Activated naive CD8-positive, alpha-beta T cell treated with anti-CD3 and anti-CD28 coated beads, Interleukin-2, amount 50 U/mL, for 24 hours (primary cell): ENCODE measurements at places on chromosomes 16 and 17.

DNA sequence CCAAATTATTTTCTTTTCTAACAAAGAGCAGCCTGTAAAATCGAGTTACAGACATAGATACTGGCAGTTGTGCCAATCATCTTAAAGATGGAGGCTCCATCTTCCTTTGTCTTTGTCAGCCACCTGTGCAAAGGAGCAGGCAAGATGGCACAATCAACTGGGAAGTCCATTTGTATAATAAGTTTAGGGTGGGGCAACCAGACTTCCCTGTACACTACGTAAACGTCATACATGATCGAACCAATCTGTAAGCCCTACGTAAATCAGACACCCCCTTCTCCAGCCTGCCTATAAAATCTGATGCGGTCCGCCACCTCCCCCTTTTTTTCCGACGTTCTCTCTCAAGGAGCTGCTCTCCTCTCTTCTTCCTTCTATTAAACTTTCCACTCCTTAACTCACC lies 31.4 kb upstream of the MEAK7 start:
- DNase-seq, result no peak

DNA sequence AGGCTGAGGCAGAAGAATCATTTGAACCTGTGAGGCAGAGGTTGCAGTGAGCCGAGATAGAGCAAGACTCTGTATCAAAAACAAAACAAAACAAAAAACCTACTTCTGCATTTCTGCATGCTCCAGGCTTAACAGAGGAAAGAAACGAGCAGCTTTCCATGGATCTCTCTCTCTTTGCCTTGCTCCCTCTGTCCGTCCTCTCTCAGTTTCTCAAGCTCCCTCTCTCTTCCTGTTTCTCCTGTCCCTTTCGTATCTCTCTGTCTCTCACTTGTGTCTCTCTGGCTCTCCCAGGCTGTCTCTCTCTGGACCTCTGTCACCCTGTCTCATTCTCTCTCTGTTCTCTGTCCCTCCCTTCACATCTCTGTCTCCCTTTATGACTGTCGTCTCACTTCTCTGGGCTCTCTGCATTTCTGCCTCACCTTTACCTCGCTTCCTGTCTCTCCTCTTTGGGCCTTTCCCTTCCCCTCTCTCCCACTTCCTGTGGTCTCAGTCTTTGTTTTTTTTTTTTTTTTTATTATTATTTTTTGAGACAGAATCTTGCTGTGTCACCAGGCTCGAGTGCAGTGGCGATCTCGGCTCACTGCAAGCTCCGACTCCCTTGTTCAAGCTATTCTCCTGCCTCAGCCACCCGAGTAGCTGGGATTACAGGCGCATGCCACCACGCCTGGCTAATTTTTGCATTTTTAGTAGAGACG lies 4.1 kb upstream of the PITPNA start:
- peak; percentile 36 for DNase-seq

DNA sequence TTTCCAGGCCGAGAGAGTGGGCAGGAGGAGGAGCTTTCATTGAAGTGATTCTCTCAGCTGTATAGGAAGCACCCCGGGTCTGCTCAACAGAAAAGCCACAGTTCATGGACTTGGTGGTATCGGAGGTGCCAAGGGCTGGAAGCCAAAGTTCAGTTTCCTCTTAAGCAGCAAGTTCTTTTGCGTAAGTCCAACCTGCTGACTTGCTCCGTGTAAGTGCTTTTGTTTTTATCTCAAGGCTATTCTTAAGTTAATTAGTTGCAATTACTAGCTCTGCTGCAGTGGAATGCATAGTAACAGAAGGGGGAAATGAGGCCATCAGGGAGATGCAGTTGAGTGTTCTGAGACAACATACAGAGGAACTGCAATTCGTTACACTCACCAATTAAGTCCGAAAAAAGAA lies 44.6 kb downstream of the SMIM36 start:
- no peak for DNase-seq

DNA sequence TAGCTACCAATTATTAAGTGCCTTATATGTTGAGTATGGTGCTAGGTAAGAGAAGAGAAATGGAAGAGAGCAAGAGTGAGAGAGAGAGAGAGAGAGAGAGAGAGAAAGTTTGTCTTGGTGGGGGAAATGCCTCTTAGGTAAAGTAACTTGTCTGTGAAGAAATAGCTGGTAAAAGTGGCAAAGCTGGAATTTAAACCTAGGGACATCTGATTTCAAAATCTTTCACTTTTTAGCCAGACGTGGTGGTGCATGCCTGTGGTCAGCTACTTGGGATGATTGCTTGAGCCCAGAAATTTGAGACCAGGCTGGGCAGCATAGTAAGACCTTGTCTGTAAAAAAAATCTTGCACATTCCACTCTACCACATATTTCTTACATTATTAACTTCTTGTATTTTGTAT lies 23.0 kb upstream of the CDR2 start:
- no peak for DNase-seq

- no peak for DNase-seq
Measured at GRCh38 chr17:19702217-19702641, 14.2 kb downstream of the SLC47A2 start.

DNA sequence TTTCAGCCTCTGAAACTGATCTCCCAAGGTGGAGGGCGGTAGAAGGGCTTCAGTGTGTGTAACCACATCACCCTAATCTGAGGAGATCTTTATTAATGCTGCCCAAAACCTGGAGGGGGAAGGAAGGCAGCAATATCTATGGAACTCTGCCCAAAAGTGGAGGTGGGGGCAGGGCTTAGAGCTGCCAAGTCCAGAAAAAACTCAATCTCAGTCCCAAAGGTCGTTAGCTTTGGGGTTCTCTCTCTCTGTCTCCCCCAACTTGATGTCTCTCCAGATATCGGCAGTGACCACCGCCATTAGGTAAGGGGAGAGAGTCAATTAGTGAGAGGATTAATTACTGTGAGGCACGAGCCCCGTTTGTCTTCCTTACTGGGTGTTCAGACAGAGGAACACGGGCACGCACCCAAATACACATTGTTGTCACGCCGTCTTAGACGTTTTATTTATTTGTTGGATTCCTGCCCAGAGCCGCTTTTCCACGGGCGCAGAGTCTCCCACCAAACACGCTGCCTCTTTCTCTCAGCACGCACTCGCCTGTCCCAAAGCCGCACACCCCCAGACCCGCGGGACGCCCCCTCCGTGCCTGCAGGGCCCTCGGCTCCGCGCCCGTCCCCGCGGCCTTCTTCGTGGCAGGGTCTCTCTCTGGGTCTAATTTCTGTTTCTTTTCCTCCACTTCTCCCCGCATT lies 5.4 kb upstream of the LHX1 start:
- no peak for DNase-seq

- no peak for DNase-seq
Measured at GRCh38 chr16:26139884-26140283, 448.1 kb downstream of the HS3ST4 start.

DNA sequence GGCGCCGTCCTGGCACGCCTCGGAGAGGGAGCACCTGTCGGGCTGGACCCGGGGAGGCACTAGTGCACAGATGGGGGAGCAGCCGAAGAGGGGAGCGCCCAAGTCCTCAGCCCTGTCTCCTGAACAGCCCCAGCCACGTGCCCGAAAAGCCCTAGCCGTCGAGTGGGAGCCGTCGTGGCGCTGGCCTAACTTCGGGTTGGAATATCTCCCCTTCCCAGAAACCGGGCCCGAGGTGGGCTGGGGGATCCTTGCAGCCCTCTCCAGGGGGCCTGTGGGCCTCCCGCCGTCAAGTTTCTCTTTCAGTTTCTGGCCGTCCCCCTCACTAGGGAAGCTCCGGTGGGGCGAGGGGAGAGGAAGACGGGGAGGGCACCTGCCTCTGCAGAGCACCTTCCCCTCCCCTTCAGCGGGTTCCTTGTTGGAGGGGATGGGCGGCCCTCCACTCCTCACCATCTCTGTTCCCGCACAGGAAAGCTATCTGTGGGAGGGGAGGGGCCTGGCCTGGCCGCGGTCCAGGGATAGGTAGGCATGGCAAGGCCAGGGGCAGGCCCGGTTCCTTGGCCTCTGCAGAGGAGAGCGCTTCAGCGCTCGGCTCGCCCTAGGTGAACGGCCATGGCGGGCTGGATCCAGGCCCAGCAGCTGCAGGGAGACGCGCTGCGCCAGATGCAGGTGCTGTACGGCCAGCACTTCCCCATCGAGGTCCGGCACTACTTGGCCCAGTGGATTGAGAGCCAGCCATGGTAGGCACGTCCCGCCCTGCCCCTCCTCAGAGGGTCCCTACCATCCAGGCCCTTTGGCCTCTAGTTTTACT lies 709 bp downstream of the STAT5A start:
- DNase-seq, result peak; percentile 64

DNA sequence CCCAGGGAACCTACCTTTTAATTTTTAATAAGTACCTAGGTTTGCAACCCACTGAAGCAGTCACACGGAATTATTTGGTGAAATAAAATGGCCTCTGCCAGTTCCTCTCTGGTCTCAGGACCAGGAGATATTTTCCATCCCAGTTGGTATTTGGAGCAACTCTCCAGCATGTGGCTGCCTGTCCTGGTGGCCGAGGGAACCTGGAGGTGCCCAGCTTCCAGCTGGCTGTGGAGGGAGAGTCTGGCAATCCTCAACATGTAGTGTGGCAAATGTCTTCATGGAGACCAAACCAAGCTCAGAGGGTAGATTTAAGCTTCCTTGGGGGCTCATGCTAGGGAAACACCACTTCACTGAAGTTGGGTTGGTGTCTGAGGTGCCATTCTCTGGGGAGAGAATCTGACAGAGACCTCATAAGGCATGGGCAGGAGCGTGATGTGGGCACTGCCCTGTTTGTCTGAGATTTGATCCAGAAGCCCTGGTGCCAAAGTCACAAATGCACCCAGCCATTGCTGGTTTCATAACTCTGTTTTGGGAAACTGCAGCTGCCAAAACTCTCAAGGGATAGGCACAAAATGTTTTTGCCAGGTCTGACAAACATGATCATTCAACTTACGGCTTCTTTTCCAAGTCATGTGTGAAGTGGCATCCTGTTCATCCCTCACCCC lies 2.8 kb downstream of the MT1X start:
- DNase-seq, result no peak

DNA sequence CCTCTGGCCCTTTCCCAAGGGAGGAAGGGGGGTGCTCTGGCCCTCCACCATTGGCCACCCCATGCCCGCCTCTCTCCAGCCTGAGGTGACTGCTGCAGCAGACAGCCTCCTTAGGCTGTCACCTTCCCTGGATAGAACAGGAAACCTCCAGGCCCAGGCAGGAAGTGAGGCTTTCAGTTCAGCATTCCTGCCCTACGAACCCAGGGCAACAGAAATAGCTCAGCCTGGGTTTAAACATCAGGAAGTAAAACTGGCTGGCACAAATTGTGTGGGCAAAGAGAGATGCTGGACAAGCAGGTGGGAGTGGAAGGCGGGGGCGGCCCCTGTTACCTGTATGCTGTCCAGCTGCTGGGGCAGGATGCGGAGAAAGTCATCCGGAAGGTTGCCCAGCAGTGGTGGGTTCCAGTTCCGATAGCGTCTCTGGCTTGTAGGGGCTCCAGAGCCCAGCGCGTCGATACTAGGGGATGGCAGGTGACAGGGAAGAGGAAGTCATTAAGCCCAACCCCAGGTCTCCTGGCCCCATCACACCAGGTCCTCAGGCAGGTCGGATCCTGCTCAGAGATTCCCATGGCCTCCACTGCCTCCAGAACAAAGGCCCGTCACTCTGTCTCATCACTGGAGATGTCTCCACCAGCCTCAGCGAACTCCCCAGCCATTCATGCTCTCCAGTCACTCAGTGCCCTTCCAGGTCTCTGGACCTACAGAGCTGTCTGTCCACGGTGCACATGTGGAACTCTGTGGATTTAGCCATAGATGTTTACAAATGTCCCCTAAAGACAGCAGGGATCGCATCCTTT lies 23.6 kb upstream of the MRPS23 start:
- no peak for DNase-seq

DNA sequence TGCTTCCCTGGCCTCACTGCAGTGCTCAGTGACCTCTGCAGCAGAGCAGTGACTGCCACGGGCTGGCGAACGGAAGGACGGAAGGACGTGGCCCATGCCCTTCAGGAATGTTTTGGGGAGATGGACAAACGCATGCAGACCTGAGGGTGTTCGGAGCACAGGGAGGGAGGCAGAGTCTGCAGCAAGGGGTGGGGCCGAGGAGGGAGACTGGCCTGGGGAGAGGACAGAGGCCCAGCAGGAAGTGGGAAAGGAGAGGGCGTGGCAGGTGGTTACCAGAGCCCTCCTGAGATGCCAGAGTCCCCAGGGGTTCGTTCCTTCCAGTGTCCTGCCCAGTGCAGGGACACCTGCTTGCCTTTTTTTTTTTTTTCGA lies 21.9 kb downstream of the ADORA2B start:
- no peak for DNase-seq

GRCh38 chr17:57174591-57174990 lies 81.7 kb upstream of the MSI2 start:
- no peak for DNase-seq

DNA sequence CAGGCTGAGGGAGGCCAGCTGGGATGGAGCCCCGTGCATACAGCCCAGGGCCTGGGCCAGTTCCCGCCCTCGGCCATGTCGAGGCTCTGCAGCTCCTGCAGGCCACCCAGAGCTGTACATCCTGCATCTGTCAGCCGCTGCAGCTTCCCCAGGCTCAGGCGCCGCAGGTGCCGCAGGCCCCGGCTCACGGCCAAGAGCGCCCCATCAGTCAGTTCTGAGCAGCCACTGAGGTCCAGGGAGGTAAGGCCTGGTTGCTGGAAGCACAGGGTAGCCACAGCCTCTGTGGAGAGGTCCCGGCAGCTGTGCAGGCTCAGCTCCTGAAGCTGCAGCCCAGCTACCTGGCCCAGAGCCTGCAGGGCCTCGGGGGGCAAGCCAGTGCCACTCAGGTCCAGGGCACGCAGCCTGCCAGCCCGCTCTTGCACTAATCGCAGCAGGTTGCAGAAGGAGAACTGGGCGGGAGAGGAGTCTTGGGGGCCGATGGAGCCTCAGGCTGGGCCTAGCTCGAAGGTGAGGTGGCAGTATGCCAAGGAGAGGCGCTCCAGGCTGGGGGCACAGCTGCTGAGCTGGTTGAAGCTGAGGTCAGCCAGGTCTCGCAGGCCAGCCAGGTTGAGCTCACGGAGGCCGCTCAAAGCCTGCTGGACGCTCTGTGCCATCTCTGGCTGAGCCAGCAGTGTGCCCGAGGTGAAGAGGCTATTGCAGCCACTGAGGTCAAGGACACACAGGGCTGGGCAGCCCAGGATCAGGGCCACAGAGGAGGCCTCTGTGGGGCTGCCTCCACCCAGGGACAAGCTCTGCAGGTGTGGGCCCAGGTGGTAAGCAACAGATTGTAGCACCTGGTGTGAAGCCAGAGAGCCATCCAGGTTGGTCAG lies 11.4 kb downstream of the ELMO3 start:
- DNase-seq, result no peak

DNA sequence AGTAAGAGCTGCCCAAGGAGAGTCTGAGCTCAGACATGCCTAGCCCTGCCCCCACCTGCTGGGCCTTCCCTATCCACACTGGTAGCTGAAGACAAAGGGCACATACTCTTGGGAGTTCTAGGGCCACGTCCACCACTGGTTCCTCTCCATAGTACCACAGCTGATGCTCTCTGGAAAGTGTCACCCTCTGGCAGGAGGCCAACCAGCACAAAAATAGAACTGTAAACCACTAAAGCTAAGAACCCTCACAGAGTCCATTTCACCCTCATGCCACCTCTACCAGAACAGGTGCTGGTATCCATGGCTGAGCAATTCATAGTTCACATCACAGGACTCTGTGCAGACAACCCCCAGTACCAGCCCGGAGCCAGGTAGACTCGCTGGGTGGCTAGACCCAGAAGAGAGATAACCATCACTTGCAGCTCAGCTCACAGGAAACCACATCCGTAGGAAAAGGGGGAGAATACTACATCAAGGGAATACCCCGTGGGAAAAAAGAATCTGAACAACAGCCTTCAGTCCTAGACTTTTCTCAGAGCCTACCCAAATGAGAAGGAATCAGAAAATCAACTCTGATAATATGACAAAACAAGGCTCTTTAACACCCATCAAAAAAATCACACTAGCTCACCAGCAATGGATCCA lies 115.3 kb downstream of the CEP112 start:
- no peak for DNase-seq

GRCh38 chr17:4082136-4082924 lies 60.5 kb downstream of the ZZEF1 start:
- no peak for DNase-seq
